ENCODE measurements at places on chromosomes 12 and 14. TPM values are rescaled to one million over a fixed set of nuclear protein-coding genes. Genes with fewer than 3 reads are reported as not detected.

DNA sequence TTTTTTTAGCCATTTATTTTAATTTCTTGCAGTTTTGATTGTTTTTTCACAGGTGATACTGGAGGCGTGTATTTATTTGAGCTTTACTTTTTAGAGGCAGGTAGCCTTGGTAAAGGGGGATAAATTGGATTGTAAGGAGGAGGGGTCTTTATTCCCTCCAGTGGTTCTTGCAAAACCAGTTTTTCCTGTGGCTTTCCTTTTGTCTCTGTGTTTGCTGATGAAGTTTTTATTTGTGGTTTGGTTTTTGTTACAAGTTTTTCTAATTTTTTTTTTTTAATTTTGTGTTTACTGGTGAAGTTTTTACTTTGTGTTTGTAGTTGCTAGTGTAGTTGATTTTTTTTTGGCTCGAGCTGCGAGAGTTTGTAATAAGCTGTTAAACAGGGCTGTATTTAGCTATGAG, 278.5 kb downstream of the PRKD1 start:
- H3K4me3 ChIP-seq = no peak overlapping the region
- no peaks in the 10 kb centered on the region for H3K36me3 ChIP-seq
- H3K27ac ChIP-seq = no peak overlapping the region
- H3K27me3 ChIP-seq = no peaks in the 10 kb centered on the region
- DNase-seq = no peak

GRCh38 chr12:101552277-101552676, 42.5 kb upstream of the MYBPC1 start:
- no peaks in the 10 kb centered on the region for H3K36me3 ChIP-seq
- H3K27ac ChIP-seq = no peak overlapping the region
- H3K27me3 ChIP-seq = no peaks in the 10 kb centered on the region
- H3K4me1 ChIP-seq = no peaks in the 10 kb centered on the region
- no peak for DNase-seq

GRCh38 chr12:65741656-65742017, 82.6 kb upstream of the HMGA2 start:
- peaks cover 17% of the 10 kb centered on the region for H3K4me1 ChIP-seq
- peak overlapping the region; percentile 64 for H3K4me3 ChIP-seq
- H3K36me3 ChIP-seq = no peaks in the 10 kb centered on the region
- peak; percentile 70 for DNase-seq

Gene SMIM41
- total RNA-seq = not detected

Data from neural progenitor cell (in vitro differentiated cells).